NK-92 treated with Interleukin-12 subunit alpha and Interleukin-12 subunit beta, amount 100 ng/mL, for 24 hours (cell line): ENCODE measurements at places on chromosomes 12 and 14.

DNA sequence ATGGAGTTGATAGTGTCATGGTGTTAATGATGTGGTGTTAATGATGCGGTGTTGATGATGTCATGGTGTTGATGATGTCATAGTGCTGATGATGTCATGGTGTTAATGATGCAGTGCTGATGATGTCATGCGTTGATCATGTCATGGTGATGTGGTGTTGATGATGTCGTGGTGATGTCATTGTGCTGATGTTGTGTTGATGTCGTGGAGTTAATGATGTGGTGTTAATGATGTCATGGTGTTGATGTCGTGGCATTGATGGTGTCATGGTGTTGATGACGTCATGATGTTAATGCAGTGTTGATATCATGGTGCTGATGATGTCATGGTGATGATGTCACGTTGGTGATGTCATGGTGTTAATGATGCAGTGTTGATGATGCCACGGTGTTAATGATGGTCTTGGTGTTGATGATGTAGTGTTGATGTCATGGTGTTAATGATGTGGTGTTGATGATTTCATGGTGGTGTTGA lies 49.1 kb upstream of the RIMBP2 start:
- DNase-seq: no peak

GRCh38 chr12:91857813-91858542 lies 287.7 kb downstream of the BTG1 start:
- DNase-seq: no peak

GRCh38 chr12:40382217-40382616 lies 157.4 kb downstream of the LRRK2 start:
- DNase-seq: no peak

DNA sequence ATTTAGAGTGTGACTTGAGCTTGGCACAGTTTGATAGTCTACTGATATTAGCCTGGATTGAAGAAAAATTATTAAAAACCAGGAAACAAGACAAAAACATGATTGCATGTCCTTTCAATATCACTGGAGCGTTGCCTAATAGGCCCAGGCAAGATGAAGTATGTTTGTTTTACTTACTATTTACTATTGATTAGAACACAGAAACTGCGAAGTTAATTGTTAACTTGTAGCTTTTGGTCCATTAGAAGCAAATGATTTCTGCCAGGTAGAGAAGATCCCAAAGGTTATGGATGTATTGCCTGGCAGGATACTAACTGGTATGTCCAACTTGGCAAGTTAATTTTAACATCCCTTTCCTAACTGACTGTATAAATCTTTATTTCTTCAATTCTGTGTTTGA lies 268.9 kb downstream of the ETNK1 start:
- no peak for DNase-seq

DNA sequence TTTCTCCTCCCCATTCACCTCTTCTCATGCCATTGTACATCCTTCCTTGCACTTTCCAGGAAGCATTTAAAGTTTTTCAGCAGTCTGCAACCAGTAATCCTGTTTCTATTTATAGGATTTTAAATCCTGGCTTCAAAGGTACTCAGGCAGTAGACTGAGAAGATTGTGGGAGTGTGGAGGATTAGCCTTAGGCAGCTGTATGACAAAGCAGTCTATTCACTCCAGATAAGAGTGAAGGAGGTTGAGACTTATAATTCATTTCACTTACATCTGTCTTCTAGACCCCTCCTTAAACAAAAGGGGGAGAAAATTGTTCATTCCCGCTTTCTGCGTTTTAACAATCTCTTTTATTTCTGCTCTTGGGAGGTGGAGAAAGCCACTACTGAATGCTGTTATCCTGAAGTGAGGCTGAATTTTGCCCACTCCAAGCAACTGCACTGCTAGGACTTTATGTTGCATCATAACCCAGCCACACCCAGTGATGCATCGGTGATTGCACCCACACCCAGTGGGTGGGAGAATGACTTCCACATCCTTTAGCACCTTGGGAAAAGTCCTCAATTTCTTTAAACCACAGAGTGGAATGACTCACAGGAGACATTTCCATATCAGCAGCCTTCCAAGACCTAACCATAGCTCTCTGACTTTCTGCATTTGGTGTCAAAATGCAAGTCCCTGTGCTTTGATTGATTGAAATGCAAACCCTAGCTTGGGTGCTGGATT lies 382.5 kb upstream of the ATP2B1 start:
- DNase-seq: no peak

GRCh38 chr12:112126911-112127310 lies 1.6 kb downstream of the TRAFD1 start:
- no peak for DNase-seq

GRCh38 chr14:67131691-67132090 lies 57.5 kb upstream of the GARIN2 start:
- DNase-seq: no peak
